Activated CD8-positive, alpha-beta memory T cell treated with anti-CD3 and anti-CD28 coated beads for 1 hour (primary cell): ENCODE measurements at places on chromosomes 2 and 18.

- no peak for DNase-seq
Observed at GRCh38 chr2:98912957-98913915, 22.8 kb downstream of the CRACDL start.

- no peak for DNase-seq
Observed at GRCh38 chr2:74149570-74150319, 2.0 kb upstream of the BOLA3 start.

DNA sequence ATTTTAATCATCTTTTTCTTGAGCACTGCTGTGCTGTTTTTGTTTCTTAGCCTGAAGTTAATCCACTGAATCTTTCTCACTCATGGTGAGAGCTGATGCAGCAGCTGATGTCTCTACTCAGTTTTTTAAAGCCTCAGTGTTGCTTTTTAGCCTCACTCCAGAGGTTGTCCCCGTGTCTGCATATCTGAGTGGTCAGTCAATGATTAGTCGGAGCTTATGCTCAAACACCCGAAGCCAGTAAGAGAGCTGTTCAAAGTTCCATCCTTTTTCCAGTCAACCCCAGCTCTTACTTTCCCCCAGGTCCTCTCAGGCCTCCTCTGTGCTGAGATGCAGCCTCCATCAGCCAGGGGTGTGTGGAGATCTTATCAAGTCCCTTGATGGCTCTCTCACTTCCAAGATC lies 81.1 kb downstream of the MBOAT2 start:
- DNase-seq: no peak

DNA sequence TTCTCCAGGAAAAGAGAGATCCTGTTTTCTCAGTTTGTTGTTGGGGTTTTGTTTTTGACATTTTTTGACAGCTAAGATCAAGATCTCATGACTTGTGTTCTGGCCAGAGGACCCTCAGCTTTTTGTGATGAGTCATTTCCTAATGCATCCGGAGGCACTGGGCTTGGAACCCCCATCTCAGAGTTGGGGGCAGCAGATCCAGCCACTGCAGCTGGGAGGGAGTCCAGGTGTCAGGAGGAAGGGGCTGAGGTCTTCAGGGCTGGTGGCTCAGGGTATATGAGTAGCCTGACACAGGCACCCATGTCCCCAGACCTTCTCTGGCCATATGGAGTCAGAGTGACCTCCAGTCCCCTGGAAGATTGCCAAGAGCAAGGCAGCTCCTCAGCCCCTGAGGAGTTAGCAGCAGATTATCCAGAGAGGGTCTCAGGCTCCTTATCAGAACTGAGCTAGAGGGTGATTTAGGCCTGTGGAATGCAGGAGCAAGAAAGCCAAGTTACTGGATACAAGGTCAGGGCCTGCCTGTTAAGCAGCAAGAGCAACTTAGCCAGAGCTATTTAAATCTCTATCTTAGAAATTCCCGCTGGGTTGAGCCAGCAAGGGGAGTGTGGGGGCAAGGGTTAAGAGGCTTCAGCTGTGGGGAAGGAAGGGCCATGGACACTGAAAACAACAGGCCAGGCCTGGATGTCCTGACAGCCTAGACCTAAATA lies 62.4 kb downstream of the TANC1 start:
- DNase-seq: no peak
